ENCODE measurements at places on chromosomes 5 and 9.
A peak's percentile ranks its signal among the peaks of the same experiment; 100 is the strongest.

GRCh38 chr9:76161541-76161940 lies 232.7 kb downstream of the RFK start:
- DNase-seq: no peak

GRCh38 chr5:97538912-97539311 lies 355.9 kb upstream of the RIOK2 start:
- DNase-seq: no peak

DNA sequence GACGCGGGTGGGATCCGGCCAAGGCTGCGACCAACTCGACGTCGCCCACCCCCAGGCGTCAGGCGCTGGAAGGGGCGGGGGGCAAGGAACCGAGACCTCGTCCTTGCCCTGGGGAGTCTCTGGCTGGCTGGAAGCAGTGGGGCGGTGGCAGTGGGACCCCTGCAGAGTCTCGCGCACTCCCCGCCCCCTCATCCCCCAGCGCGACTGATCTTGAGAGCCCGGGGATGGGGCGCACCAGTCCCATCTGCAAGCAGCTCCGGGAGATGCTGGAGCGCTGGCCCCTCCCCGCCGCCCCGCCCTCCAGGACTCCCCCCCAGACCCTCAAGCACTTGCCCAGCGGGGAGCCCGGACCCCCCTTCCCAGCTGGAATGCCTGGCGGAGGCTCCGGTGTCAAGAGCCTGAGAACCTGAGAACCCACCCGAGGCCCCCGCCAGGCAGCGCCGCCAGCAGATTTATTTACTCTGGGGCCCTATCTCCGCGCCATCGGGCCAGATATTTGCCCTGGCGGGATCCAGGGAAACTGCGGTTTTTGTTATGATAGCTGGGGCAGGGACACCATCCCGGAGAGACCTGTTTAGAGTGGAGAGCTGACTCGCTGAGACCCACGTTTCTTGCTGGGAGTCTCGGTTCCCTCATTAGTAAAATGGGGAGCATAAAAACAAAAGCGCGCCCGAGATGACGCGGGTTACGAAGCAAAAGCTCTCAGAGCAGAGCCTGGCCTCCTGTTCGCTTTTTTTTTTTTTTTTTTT lies 1.2 kb downstream of the PRRT1B start:
- no peak for DNase-seq

DNA sequence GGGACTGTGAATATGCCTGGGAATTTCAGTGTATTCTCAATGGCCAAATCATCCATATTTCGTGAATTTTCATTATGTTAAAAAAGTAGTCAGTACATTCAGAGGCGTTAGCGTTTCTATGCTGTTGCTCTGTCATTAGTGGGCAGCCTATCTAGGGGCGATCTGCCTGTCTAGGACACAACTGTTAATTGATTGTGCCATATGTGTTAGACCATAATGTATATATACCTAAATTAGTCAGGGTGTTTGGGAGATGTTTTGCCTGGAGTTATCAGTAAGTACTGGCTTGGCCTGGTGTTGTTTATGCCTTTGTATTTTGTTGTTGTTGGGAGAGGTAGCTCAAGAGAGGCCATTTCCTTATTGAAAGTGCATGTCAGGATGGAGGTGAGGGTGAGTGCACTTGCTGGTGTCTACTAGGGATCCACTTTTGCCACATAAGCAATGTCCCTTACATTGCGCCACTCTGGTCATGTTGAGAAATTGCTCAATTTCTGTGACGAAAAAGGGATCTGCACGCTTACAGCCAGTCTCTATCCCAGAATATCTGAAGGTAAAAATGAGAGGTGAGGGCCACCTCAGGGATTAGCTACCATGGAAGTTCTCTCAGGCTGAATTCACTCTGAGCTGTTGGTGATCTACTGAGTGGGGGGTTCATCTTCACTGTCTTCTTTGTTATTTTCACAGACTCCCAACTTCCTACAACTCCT lies 123.3 kb downstream of the ST8SIA4 start:
- peak; percentile 25 for DNase-seq

GRCh38 chr9:75378036-75378435 lies 289.7 kb downstream of the OSTF1 start:
- no peak for DNase-seq

DNA sequence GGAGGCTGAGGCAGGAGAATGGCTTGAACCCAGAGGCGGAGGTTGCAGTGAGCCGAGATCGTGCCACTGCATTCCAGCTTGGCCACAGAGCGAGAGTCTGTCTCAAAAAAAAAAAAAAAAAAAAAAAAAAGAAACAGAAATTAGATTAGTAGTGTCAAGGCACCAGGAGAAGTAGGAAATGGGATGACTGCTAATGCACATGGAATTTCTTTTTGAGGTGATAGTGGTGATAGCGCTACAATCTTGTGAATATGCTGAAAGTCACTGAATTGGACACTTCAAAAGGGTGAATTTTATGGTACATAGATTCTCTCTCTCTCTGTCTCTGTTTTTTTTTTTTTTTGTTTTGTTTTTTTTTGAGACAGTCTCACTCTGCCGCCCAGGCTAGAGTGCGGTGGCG lies 42.1 kb upstream of the SUB1 start:
- DNase-seq: no peak

DNA sequence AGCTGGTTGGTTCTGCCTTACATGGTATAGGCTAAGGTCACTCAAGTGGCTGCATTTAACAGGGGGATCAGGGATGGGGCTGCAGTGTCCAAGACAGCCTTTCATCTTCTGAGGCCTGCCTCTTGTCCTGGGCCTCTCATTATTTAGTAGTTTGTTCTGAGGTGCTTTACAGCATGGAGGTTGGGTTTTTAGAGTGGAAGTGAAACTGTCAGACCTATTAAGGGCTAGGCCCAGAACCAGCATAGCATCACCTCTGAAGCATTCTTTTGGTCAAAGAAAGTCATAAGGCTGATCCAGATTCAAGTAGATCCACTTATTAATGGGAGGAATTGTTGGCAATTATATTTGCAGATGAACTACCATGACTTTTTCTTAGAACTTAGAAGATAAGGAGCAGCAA lies 146.0 kb upstream of the NMUR2 start:
- no peak for DNase-seq

GRCh38 chr5:3595006-3595961 lies at the start of gene IRX1:
TSS of gene IRX1 (plus strand) at chr5:3595832. CDS start at chr5:3596106, 274 bp downstream.
- DNase-seq: no peak

- no peak for DNase-seq
Observed at GRCh38 chr5:126516133-126516532, 78.9 kb downstream of the ALDH7A1 start.

DNA sequence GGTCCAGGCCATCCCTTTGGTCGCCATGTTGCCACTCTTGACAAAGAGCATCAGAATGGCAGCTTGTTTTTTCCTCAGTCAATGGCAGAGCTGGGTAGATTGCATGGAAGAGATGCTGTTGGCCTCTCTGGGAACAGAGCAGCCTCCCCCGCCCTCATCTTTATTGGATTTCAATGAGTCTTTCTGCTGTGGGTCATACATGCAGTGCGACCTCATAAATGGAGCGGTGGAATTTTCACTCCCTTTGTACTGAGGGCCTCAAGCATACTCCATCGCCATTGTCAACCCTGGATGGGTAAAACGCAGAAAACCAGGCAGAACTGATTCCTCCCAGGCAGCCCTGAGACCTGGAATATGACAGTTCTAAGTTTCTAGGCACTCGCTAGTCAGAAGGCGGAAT lies 71.8 kb downstream of the ZNF618 start:
- no peak for DNase-seq

GRCh38 chr9:75937521-75938258 lies 47.2 kb downstream of the PCSK5 start:
- DNase-seq: no peak

DNA sequence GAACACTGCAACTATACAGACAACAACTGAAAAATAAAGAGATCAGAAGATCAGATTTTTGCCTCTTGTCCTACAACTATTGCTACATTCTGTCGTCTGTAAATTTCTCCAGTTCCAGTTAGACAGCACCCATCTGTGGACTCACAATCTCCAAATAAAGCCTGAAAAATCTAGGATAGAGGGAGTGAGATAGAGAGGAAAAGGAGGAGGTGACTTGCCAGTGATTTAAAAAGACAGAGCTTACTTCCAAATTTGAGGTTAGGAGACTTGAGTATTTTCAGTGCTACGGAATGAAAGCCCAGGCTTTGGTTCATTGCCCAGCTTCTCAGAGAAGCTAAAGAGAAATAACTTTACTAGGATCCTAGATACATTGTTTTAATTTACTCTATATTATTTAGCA lies 63.6 kb downstream of the PTCD2 start:
- no peak for DNase-seq

DNA sequence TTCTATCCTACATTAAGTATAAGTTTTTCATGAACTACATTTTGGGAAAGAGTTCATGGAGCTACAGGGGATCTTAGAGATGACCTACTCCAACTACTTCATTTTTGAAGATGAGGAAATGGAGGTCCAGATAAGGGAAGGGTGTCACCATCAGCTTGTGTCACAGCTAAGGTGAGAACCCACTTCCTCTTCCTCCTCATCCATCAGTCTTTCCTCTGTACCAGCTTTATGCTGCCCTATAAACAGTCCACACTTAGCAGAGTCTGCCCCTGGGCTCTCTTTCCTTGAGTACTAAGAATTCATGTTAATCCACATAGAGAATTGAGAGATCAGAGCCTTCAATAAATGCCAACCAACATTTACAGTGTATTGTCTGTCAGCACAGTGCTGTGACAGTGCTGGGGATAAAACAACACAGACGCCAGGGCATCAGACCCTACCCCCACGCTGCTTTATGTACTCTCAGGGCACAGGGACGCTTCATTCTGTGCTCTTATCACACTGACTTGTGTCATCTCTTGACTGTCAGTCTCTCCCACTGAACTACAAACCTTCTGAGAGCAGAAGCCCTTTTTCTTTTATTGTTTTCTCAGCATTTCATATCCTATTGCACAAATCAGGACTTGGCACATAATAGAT lies 22.1 kb downstream of the ADRB2 start:
- peak; percentile 53 for DNase-seq

- DNase-seq: no peak
Observed at GRCh38 chr5:34496260-34496691, 159.9 kb upstream of the RAI14 start.

GRCh38 chr9:136291306-136292025 lies 12.4 kb downstream of the CCDC187 start:
- DNase-seq: no peak

- peak; percentile 65 for DNase-seq
Observed at GRCh38 chr5:32443541-32444430, 754 bp downstream of the ZFR start.

GRCh38 chr5:131239686-131240085 lies 24.2 kb upstream of the CDC42SE2 start:
- DNase-seq: no peak

GRCh38 chr5:134944630-134945029 lies 23.1 kb upstream of the CATSPER3 start:
- DNase-seq: no peak

DNA sequence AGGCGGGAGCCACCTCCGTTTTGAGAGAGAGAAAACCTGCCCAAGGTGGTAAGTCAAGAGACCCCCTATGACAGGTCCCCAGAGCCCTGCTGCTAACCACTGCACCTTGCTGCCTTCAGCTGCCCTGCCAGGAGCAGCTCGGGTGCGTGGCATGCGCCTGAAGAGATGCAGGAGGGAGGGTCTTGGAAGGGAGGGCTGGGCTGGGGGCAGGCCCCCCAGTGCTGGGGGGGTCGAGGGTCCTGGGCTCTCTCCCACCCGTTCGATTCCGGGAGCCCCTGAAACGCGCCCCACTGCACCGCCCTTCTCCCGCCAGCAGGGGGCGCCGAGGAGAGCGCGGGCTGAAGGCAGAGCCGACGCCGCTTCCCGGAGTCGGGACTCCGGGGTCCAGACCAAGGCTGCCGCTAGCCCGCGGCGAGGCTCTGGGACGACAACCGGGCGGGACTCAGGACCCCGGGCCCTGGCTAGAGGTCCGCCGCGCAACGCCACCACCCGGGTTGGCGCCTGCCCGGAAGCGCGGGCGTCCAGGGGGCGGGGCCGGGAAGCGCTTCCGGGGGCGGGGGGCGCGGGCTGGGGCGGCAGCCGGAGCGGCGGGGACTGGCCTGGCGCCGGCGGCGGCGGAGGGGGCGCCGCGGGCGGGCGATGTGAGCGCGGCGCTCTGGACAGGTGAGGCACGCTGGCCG lies at the start of gene ZBTB34:
ZBTB34 (plus strand) TSS at position 563 of the 680 bp plus-strand sequence. CDS start 18,761 bp downstream, outside the sequence.
- peak; percentile 78 for DNase-seq

- no peak for DNase-seq
Observed at GRCh38 chr9:79155308-79155707, 416.5 kb upstream of the TLE4 start.

DNA sequence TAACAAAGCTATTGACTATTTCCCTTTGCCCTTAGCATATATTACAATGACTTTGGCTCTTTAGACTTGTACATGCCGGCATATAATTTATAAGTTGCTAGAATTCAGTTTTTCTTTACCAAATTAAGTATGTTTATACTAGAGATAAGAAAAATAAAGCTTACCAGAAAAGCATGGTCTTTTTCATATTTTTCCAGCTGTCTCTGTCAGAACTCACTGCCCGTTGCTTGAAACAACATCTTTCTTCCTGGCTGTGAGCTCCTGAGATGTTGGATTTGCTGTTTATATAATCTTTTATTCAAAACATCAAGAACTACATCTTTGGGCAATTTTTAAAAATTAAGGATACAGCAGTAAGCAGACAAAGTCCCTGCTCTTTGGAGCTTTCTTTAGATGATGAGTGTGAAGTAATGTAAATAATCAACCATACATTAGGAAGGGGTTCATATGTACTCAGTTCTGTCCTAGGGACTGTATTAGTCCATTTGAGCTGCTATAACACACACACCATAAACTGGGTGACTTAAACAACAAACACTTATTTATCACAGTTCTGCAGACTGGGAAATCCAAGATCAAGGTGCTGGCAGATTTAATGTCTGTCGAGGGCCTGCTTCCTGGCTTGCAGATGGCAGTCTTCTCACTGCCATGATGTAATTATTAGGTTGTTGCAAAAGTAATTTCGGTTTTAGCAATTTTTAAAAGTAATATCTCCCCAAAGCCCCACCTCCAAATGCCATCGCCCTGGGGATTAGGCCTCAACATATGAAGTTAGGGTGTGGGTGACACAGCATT lies 45.4 kb upstream of the RANBP3L start:
- no peak for DNase-seq

- no peak for DNase-seq
Observed at GRCh38 chr9:122042056-122042455, 51.1 kb downstream of the TTLL11 start.

DNA sequence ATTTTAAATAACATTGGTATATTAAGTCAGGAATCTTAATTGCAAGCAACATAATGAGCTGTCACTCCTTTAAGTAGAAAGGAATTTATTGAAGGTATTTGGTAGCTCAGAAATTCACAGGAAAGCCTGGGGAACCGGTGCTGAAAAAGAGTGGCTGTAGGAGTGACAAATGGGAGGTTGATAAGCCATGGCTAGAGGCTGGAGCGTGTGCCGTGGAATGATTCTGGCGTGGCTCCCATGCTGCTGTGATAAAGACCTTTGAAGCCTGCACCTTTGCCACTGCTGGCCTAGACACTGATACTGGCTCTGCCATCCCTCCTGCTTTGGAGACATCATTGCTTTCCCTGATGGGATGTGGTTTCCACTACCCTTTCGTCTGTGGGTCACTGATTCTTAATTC lies 65.7 kb upstream of the ATG10 start:
- DNase-seq: no peak

GRCh38 chr9:109020581-109021511 lies 7.5 kb upstream of the CTNNAL1 start:
- DNase-seq: no peak

- DNase-seq: no peak
Observed at GRCh38 chr5:127011961-127012644, 18.3 kb downstream of the MARCHF3 start.

GRCh38 chr9:8564960-8565359 lies 765.4 kb upstream of the DMAC1 start:
- DNase-seq: no peak

GRCh38 chr9:33225319-33226147 lies 14.4 kb upstream of the SPINK4 start:
- DNase-seq: peak; percentile 78

GRCh38 chr9:115673599-115673998 lies 480.0 kb upstream of the PAPPA start:
- DNase-seq: no peak

Data from CD4-positive, alpha-beta T cell treated with Interleukin-12 subunit alpha and Interleukin-12 subunit beta, for 1 hour (primary cell).